ENCODE measurements at places on chromosomes 4 and X.

- no peak for DNase-seq
Measured at GRCh38 chrX:36528661-36529060, 479.5 kb upstream of the FAM47C start.

- DNase-seq = no peak
Measured at GRCh38 chr4:54187148-54187547, 41.9 kb upstream of the PDGFRA start.

DNA sequence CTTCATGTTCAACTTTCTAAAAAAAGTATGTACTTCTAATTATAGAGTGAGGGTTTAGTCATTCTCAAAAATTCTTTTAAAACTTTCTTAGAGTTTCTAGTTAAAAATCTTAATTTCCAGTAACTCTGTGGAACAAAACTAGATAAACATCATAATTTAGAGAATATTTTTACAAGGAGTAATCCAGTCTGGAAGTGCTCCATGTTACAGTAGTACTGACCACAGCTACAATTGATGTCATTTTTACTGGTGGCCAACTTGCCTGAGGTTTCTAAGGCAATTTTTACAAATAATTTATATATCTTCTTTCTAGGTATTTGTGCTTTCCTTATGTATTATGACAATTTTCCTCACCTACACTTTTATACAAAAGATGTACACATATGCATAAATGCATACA lies 490.4 kb downstream of the CENPC start:
- DNase-seq = no peak

GRCh38 chr4:110961066-110961465 lies 338.2 kb upstream of the PITX2 start:
- no peak for DNase-seq

DNA sequence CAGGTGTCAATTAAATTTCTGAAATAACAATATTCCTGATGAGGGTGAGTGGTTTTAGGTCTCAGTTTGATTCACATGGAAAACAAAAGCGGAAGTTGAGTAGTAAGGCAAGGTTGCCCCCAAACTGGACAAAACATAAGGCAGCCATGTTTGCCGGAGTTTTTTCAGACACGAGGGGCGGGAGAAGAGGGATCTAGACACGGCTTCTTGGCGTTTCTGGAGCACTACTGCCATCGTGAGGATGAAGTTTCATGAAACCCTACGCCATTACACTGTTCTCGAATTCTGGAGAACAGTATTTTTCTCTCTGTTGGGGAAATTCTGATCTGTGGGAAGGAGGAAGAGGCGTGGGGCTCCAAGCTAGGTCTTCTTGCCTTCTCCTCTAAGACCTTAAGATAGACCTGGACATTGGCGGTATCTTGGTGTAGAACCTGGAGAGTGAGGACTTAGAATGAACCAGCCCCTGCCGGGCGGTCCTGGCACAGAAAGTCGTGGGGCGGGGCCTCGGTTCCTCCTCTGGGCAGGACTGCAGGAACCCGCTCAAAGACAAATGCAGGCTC lies 160.3 kb downstream of the OR13H1 start:
- DNase-seq = no peak

DNA sequence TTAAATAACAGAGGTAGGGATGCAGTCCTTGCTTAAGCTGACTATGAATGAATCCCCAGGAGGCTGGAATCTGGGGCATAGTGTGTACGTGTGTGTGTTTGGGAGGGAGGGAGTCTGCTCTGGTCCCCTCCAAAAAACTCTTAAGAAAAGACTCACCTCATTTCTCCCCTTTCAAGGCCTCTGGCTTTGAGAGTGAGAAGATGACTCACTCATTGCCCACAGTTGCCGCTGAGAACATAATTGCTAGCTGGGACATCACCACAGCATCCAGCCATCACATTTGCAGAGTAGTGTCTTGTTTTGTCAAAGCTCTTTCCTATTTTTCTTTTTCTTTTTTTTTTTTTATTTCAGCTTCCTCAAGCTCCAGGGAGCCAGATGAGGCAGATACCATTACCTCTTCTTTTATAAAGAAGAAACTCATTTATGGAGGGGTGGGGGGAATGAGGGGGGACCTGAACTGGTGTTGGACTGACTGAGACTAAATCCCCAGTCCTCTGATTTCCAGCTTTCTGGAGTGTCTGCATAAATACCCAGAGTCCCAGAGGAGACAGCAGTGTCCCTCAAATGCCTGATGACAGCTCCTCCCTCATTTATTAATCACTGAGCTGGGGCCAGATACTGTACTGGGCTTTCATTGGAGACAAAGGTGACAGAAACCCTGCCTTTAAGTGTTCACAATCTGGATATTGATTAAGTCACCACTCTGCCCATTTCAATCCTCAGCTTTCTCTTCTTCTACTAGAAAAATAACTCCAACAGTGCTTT lies 61.9 kb upstream of the LAS1L start:
- DNase-seq = peak; percentile 18

DNA sequence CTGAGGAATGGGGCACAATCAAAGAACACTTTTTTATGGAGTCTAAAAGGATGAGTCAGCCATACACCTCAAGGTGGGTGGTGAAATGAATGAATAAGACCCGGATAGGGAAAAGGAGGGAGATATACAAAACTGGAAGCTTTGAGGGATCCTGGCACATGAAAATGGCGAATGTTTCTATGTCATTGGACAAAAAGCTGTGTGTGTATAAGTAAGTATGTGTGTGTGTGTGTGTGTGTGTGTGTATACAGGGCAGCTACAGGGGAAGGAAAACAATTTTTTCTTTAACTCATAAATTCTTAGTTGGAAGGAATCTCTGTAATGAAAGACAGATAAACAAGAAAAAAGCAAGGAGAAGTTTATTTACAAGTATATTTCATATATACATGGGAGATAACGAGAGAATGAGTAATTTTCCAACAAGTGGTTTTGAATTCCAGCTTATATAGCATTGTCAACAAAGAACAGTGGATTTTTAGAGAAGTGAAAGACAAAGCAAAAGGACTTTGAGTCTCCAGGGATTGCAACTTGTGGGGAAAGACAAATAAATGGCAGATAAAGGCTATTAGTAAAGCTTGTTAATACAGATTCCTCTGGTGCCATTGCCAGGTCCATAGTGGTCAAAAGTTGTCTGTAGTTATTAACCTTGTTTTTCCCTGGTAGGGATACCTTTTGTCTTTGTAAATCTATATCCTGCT lies 99.7 kb downstream of the MMRN1 start:
- DNase-seq = no peak

GRCh38 chrX:136250191-136251040 lies 784 bp downstream of the MAP7D3 start:
- DNase-seq = peak; percentile 5

DNA sequence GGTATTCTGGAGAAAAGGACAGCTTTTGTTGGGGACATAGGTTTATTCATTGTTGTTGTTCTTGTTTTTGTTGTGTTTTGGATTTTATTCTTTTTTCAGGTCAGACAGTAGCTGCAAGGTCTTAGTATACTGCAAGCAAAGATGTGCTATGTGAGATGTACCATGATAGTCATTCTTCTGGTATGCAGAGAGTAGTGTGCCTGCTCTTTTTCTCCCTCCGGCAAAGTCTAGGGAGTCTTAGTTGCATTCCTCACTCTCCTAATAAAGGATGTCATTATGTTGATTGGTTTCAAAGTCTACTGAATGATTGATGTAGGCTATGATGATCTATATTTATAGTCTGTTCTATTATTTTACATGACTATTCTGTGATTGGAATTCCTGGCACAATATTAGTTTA lies 119.9 kb upstream of the POF1B start:
- no peak for DNase-seq

DNA sequence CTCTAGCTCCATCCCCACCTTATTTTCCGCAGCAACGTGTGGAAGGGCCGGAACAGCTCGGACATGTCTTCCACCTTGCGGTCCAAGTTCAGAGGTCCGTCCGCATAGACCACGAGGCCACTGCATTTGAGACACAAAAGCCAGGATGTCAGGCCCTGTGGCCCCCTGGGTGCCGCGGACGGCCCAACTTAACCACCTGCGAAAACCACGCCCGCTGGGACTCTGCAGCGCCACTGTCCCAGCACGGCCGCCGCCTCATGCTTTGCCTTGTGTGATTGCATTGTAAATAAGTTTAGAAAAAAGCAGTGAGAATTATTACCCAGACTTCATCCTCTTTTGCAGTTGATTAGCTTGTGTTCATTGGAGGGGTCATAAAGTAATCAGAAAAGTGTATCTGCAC lies 58.2 kb upstream of the MXD4 start:
- no peak for DNase-seq

GRCh38 chr4:1014291-1015167 lies 3.1 kb downstream of the FGFRL1 start:
- DNase-seq = no peak

DNA sequence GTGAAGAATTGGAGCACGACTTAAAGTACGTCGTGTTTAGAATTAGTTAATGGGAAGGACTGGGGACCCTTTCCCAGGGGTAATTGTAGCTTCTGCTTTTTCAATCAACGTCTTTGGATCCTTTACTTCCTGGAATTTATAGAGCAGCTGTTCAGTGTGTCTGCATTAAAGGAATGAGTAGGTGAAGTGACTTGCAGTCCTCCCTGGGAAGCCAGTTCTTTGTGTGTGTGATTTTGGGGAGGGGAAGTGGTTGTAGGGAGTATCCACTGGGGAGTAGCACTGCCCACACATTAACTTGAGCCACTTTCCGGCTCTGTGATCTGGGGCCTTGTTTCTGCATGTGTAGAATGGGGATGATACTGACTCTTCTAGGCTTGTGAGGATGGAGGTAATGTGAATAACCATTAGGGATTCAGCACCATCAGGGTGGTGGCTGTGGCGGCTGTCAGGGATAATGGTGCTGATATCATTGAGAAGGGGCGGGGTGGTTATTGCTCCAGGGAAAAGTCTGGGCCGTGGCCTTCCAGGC lies 54.7 kb downstream of the TMEM131L start:
- no peak for DNase-seq

DNA sequence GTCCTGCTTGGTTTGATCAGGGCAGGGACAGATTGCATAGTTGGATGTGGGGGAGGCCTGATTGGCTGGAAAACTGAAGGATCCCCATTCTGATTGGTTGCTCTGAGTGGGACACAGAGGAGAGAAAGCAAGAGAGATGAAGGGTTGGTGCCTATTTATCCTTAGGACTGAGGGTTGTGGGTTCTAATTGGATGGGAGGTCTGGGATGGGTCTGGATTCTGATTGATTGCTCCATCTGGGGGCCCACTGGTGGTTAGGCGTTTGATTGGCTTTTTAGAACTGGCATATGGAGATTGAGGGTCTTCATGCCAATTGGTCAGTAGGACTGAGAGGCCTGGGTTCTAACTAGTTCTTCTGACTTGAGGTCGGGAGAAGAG lies 644 bp upstream of the EBP start:
- DNase-seq = no peak

DNA sequence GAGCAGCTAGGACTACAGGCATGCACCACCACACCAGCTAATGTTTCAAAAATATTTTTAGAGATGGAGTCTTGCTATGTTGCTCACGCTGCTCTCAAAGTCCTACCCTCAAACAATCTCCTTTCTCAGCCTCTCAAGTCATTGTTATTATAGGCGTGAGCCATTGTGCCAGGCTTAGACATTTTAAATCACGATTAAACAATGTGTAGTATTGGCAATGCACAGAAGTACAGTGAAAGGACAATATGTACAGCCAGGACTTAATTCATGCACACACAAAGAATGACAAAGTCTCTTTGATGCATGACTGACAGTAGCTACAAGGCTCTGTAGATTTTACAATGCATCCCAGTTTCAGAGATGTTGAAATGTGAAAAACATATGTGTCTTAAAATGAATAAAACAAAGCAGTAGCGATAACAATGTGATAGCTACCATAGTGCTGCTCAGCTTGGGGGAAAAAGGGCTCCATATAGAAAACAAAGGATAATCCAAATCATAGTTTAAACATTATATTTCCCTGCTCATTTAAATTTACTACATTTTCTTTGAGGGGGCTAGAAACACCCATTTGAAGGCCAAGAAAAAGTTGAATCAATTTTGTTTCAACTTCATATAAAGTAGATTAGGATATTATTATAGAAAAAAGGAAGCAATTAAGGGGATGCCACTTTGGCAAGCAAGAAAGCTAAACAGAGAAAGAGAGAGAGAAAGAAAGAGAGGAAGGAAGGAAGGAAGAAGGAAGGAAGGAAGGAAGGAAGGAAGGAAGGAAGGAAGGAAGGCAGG lies 272.4 kb upstream of the SMIM31 start:
- DNase-seq = no peak

DNA sequence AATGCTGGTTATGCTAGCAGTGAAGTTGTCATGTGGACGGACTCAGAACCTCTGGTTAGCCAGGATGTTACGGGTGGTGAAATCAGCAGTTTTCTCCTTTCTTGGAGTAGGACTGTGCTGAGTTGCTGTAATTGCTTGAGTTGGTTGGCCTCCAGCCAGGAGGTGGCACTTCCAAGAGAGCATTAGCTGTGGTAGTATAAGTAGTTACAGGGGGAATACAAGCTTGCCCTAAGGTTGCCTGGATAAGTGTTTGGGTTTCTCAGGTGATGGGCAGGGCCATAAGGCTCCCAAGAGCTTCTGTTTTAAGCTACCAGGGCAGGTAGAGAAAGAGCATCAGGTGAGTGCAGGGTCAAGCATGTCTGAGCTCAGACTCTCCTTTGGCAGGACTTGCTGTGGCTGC lies 103.0 kb downstream of the ZNF518B start:
- no peak for DNase-seq

GRCh38 chr4:123255971-123256370 lies 140.6 kb upstream of the SPRY1 start:
- DNase-seq = no peak

- no peak for DNase-seq
Measured at GRCh38 chr4:101753721-101754120, 36.8 kb upstream of the BANK1 start.

GRCh38 chrX:139890991-139891700 lies 41.7 kb downstream of the ATP11C start:
- no peak for DNase-seq

- no peak for DNase-seq
Measured at GRCh38 chr4:56330691-56331090, 56.6 kb downstream of the AASDH start.

- DNase-seq = no peak
Measured at GRCh38 chrX:133555782-133556458, 140.6 kb upstream of the GPC4 start.

- no peak for DNase-seq
Measured at GRCh38 chrX:80917919-80918318, 108.2 kb upstream of the BRWD3 start.
